MG63 (cell line): ENCODE measurements at places on chromosomes 7 and 10.

- no peak for DNase-seq
Measured at GRCh38 chr7:27115221-27116026, 12.9 kb upstream of the HOXA2 start.

- no peak for DNase-seq
Measured at GRCh38 chr10:111432588-111432987, 355.8 kb downstream of the ADRA2A start.

DNA sequence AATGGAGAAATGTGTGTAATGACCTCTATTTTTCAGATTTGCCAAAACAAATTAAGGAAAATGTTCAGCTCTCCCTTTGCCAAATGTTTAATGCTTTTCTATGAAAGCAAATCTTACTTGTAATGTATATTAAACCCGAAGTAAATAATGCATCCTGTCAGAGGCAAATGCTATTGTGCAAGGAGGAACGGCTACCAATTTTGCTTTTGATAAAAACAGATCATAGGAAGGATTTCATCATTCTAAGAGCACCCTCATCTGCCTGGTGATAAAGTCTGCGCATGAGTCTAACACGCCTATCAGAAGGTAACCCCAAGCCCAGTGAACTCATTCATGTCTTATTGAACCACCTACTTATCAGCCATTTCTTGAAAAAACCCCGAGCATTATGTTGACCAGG is 412.4 kb upstream of the MKI67 start:
- no peak for DNase-seq

- no peak for DNase-seq
Measured at GRCh38 chr10:13056456-13057077, 43.4 kb upstream of the OPTN start.

GRCh38 chr10:71316056-71316785 is 2.8 kb upstream of the SLC29A3 start:
- no peak for DNase-seq

- DNase-seq: no peak
Measured at GRCh38 chr10:8636371-8636770, 581.9 kb downstream of the GATA3 start.

GRCh38 chr10:29142516-29143314 is 146.2 kb upstream of the LYZL1 start:
- no peak for DNase-seq

GRCh38 chr7:156816943-156817572 is 75.9 kb downstream of the LMBR1 start:
- DNase-seq: no peak

DNA sequence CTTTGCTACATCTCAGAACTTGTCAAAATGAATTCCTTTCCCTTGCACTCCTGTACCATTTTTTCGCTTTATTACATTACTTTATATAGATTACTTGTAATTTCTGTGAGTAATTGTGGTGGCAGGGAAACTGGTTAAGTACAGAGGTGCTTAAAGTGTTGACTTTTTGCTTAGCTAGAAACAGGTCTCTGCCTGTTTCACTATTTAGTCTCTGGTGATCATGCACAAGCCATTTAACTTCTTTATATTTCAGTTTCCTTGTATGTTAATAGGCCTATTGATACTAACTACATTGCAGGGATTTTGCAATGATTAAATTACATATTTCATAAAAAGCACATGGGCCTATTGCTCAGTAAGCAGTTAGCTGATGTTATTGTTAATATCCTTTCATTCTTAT is 233.8 kb downstream of the PRKG1 start:
- DNase-seq: no peak

- no peak for DNase-seq
Measured at GRCh38 chr7:47806701-47807103, 141.6 kb downstream of the PKD1L1 start.

GRCh38 chr7:82445271-82445670 is 1.7 kb upstream of the CACNA2D1 start:
- DNase-seq: no peak

- DNase-seq: no peak
Measured at GRCh38 chr10:71829171-71829570, 21.9 kb downstream of the PSAP start.

- DNase-seq: no peak
Measured at GRCh38 chr10:43938810-43939209, 290.1 kb upstream of the ZNF32 start.

GRCh38 chr10:42988517-42989395 is 88.1 kb upstream of the RET start:
- DNase-seq: no peak

GRCh38 chr10:52335665-52336064 is 21.6 kb downstream of the DKK1 start:
- DNase-seq: no peak

GRCh38 chr10:2920168-2920567 is 147.2 kb upstream of the PFKP start:
- DNase-seq: no peak

DNA sequence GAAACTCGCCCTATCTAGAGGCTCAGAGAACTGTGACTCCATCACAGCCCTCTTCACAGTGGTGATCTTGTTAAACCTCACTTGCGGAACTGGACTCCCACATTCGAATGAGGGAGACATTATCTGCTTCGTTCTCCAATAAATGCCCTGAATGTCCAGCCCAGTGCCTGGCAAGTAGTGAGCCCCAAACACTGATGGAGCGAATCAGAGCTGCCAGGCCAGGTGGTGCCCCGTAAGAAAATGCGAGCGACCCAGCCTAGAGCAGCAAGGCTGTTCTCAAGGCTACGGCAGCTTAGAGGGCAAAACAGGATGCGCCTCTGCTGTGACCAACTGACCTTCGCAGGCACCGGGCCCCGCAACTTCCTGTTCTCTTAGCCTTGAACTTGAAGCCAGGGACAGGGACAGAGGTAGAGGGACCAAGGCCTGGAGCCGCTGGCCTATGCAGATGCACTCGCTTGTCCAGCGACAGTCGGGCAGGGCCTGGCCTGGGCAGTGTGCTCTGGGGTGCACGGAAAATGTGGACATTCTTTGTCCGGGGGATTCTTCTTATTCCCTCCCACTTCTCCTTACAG is 217.6 kb downstream of the TCERG1L start:
- no peak for DNase-seq

- DNase-seq: no peak
Measured at GRCh38 chr10:24716295-24716694, 7.4 kb downstream of the ARHGAP21 start.

DNA sequence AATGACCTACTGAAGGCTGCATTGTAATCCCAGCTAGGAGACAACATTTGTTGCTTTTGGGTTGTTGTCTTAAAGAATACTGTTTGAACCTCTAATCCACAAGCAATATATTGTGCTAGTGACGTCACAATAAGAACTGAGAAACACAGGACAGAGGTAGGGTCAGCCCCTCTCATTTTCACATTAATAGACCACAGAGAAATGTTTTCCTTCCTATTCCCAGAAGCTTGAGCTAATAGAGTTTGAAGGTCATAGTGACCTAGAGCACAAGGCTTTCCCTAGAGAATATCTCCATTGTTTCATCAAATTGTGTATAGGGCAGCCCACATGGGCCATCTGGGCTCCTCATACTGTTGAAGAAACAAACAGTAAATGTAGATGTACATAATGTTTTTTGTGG is 300.9 kb upstream of the AKR1E2 start:
- DNase-seq: no peak

DNA sequence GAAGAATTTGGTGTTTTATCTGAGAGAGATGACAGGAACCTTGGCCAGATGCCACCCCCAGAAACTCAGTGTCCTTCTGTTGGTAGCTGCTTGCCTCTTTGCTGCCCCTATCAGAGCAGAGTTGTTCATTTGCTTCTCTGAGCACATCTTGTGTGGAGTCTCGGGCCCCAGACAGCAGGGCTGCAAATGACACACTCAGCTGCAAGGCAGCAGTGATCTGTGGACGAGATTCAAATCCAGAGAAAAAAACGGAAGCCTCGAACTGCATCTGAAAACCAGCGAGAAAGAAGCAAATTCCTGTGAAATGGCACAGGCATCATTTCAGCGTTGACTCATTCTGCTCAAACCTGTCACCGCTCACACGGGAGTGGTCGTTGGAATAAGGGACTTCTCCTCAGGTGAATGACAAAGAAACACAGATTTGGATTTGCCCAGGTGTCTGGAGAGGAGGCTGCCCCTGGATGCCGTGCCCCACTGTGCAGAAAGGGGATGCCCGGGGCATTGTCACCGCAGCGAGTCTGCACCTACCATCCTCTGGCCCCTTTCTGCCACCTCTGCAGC is 144.7 kb downstream of the PFKFB3 start:
- DNase-seq: no peak

DNA sequence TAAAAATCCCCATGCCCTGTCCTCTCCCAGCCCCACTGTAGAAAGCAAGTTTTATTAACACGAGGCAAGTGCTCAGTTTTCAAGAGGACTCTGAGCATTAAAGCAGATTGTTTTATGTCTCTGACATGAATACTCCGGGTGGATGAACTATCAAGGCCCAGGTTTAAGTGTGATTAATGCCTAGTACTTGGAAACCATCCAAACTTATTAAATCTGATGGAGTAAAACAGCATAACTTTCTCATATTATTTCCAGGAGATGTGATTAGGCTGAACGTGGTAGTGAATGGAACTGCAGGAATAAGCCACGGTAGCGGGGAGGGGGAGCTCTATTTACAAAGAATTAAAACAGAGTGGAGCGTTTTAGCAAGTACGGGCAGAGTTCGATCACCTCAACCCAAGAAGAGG is 144.2 kb upstream of the RNF32 start:
- no peak for DNase-seq

GRCh38 chr10:34195364-34196057 is 619.6 kb downstream of the PARD3 start:
- no peak for DNase-seq

- peak; percentile 23 for DNase-seq
Measured at GRCh38 chr10:8060010-8060703, 5.7 kb downstream of the GATA3 start.

GRCh38 chr10:6203331-6204062 is 765 bp downstream of the PFKFB3 start:
- DNase-seq: peak; percentile 61

DNA sequence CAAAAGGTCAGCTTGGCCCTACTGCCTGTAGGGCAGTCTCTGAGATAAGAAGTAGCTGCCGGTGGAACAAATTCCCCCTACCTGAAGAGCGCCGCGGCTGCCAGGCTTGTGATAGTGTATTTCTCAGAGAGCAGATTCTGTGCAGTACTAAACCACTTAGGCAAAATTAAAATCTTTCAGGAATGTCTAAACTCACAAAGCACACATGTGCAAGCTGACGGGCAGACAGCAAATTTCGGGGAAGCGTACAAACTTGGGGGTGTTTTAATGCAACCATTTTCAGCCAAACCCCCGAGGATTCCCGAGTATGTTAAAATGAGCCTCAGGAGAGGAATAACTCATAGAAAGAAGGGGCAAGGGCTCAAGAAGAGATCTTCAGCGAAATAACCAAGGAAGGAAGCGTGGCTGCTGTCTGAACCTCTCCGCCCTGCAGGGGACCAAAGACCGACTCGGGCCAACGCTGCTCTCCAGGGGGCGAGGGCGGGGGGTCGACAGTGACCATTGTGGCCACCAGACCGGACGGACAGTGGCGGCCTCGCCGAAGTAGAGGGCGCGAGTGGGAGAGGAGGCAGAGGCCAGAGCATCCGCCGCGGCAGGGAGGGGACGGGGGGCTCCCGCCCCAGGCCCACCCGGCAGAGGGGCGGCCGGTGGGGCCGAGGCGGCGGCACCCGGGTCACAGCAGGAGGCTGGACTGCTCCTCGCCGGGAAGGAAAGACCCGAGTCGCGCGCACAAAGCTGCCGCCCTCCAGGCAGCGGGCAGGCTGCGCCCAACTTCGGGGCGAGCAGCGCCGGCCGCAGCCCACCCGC is 819 bp downstream of the HYCC1 start:
- DNase-seq: peak; percentile 42

DNA sequence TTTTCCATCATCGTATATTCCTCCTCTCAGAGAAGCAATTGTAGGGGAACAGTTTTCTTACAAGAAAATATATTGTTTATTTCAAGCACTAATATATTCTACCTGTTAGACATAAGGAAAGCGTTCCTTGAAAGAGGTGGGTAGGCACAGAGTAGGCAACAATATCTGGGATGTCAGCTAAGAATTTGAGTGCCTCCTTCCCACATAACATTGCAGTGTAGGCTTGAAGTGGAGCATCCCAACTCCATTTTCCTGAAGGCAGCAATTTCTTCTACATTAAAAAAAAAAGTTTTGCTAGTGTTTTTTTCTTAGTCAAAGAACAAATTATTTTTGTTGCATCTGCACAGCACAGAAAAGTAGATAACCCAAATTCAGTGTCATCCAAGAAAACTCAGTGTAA is 20.8 kb downstream of the BCAP29 start:
- DNase-seq: no peak

DNA sequence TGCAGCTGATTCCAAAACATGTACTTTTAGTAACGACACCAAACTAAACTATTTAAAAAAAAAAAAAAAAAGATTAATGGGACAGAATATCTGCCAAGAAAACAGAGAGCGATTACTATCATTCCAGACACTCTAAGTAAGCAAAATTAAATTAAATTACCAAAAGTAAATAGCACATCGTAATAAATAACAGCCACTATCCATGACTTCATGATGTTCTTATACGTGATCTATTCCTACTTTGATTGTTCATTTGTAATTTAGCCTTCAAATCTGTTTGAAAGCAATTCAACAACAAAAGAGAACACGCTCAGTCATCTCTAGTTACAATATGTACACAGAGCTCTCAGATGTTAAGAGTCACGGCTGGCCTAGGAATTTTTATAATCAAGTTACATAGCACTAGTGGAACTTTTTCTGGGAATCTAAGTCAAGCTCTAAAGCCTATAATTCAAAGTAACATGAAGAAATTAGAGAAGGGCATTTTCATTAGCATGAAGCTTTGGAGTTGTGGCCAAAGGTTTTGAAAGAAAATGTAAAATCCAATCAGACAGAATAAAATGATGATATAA is 241.7 kb upstream of the NEBL start:
- DNase-seq: no peak

DNA sequence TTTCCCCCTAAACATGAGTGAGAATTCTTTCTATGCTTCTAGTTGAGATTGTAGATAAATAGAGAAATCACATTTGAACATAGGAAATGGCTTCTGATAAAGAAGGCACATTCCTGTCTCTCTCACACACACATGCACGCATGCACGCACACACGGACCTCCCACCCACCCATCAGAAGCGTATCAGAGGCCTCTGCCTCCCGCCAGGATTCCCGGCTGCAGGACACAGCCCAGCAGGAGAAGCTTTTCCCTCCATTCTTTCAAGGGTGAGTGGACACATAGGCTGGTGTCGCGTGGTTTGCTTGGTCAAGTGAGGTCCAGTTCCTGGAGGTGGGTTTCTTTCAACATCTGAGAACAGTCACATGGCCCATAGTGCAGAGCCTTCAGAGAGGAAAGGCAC is 34.2 kb downstream of the KLF6 start:
- DNase-seq: no peak

DNA sequence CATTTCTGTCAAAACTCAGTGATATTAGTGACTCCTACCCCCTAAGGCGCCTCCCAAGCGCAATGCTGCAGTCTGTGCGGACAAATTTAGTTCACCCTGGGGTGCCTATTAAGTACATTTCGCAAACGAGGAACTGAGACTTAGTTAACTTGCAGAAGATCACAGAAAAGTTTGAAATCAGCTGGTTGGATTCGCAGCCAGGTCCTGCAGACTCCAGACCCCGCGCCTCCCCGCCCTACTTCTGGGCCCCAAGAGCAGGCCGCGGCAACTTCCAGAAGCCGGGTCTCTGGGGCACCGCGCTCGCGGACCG is 588 bp downstream of the CYREN start:
- no peak for DNase-seq
